ENCODE measurements at places on chromosomes 12 and 14.

GRCh38 chr12:100481021-100481420 is 7.4 kb downstream of the NR1H4 start:
- DNase-seq = no peak

GRCh38 chr12:66036317-66036716 is 94.2 kb downstream of the LLPH start:
- no peak for DNase-seq

- DNase-seq = no peak
Observed at GRCh38 chr12:56351325-56351724, 8.6 kb downstream of the STAT2 start.

DNA sequence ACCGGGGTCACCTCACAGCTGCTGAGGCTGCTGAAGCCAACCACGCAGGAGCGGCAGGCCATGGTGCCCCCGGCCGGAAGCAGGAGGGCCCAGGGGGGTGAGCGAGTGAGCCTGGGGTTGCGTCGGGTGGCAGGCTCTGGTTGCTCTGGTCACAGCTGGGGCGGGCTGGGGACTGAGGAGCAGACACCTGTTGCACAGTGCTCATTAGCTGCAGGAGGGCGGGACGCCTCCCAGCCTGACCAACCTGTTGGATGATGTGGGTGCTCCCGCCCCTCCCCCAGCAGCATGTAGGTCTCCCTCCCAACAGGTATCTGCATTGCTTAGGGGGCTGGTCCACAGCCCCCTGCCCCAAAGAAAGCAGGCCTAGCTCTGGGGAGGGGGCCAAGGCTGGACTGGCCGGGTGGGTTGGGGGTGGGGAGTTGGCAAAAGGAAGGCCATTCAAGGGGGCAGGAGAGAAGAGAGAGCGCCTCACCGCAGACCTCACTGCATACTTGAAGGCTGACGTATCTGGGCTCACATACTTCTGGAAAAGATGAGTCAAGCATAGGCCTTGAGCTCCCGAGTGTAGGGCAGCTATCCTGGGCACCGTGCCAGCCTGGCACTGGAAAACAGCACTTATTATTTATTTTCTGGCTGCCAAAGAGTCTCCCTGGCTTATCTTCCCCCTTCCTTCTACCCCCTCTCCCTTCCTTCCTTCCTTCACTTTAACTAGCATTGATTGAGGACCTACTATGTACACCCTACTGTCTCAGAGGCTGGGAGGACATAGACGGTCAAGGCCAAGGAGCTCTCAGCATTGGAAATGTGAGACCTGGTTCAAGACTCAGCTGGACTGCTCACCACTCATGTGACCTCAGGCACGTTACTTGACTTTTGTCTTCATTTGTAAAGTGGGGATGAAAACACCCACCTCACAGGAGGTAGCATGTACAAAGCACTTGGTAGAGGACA is at the start of gene KRT80:
Gene KRT80 (minus strand): TSS at position 174 of the 951 bp plus-strand sequence. CDS start 112 bp downstream, at position 62.
- no peak for DNase-seq

- DNase-seq = no peak
Observed at GRCh38 chr12:84727961-84728360, 184.6 kb downstream of the SLC6A15 start.

- no peak for DNase-seq
Observed at GRCh38 chr12:45184147-45184963, 31.5 kb upstream of the ANO6 start.

- no peak for DNase-seq
Observed at GRCh38 chr14:65800694-65801093, 388.2 kb downstream of the FUT8 start.

DNA sequence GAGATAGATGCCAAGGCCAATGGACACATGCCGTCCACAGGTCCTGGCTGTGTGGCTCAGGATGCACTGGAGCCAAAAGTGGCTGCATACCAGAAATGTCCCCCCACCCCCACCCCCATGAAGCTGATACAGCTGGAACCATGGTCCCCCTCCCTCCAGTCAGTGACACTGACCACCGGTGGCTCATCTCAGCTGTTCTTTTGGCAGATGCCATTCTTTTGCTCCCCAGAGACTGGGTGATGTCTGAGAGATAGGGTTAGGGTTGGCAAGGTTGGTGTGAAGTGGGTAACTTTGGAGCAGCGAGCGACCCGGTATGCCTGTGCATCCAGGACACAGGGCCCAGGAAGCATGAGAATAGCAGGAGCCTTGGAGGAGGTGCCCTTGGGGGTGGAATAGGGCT is 285.6 kb downstream of the CACNA1C start:
- no peak for DNase-seq

- no peak for DNase-seq
Observed at GRCh38 chr12:72295744-72296143, 23.6 kb downstream of the TRHDE start.

DNA sequence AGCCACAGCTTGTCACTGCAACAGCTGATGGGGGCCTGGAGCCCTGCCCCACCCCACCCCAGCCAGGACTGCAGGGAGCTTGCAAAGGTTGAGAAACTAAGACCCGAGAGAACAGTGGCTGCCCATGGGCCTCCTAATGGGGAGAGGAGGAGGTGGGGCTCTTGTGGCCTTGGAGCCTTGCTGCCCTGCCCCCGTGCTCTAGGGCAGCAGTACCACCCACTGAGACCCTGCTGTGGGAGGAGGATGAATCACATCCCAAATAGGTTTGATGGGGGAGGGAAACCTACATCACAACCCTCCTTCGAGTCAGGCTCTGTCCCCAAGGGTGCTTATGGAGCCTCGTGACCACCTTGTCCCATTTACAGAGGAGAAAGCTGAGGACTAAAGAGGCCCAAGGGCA is 15.9 kb downstream of the HHIPL1 start:
- DNase-seq = no peak

- DNase-seq = no peak
Observed at GRCh38 chr12:79547044-79547734, 143.6 kb downstream of the PAWR start.

- DNase-seq = no peak
Observed at GRCh38 chr14:95286645-95287044, 33.1 kb downstream of the CLMN start.

DNA sequence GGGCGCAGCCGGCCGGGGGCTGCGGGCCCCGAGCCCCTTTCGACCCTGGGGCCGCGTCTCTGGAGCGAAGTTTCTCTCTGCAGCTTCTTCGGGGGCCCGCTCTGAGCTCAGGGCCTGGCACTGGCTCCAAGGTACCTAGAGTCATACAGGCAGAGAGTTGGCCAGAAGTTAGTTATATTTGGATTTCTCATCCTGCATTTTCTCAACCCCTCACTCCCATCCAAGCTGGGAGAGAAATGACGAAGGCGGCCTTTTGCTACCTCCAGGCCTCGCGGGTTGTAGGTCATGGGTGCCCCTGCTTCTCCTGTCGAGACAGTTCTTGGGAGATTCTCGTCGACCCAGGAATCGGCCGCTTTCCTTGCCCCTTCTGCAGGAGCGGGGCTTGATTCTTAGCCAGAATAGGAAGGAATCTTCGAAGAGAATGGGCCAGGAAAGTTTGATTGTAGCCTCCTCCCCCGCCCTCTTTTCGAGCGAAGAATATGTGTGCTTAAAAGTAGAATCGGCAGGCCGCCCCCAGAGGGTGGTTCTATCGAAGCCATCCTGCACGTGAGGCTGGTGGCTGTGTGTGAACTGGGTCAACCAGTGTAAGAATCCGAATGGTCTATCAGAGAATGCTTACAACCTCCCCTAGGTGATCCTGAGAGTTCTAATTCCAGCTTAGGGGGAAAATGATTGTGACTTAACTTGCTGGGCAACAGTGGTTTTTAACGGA is 785 bp downstream of the MLEC start:
- DNase-seq = no peak

DNA sequence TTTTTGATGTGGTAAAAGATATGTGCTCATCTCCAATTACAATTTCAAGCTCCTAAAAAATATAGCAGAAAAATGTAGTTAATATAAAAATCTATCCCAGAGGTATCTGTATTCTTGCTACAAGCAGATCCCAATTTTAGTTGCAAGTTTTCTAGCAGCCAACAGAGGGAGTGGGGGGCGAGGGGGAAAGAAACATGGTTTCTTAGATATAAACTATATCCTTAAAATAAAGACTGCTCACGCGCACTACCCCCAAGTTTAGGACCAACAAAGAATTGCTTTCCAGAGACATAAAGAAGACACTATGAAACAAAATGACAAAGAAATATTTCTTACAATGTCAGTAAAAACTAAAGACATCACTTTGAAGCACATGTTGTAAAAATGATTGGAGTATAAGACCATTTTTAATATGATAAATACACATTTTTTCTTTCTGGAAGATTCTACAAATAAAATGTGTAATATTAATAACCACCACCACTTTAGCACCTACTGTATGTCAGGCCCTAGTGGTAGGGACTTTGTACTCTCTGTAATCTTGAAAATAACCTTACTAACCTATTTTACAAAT is 5.4 kb downstream of the MAGOHB start:
- no peak for DNase-seq

GRCh38 chr14:94562022-94562421 is 780 bp downstream of the SERPINA4 start:
- no peak for DNase-seq

DNA sequence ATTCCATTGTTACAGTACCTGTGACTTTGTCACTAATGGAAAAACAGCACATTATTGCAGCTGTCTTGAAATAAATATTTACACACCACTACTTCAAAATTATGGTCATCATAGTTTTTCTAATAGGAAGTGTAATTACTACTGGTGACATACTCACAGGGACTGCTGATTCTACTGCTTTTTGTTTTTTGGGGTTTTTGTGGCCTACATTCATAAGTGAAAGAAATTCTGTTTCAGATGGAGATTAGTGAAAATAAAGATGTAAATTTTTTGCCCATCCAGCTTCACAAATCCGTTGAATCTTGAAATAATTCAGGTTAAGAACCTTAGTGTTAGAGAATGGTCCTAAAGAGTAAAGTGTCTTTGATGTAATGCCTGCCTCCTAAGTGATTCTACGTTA is 17.5 kb downstream of the KNTC1 start:
- DNase-seq = no peak

DNA sequence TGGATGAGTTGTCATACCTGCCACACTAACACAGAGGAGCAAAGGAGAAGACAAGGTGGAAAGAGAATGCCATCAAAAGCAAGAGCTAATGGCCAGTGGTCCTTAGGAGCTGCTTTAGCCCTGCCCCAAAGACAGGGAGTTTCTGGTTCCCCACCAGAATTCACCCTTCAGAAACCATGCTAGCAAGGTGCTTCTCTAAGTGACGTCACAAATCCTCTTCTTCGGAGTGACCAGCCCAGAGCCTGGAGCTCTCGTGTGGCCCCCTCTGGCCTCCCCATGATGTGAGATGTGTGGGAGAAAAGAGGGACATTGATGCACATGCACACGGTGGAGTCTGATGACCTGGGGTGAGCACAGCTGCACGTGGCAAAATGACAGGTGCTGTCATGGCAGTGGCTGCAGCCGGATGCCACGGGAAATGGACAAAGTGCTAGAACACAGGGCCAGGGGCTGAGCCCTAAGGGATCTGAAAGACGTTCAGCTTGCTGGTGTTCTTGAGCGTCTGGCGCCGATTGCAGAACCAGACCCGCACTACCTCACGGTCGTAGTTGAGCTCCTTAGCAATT is 16.9 kb upstream of the TFCP2 start:
- DNase-seq = no peak

GRCh38 chr12:4282892-4283511 is 9.4 kb downstream of the CCND2 start:
- no peak for DNase-seq

DNA sequence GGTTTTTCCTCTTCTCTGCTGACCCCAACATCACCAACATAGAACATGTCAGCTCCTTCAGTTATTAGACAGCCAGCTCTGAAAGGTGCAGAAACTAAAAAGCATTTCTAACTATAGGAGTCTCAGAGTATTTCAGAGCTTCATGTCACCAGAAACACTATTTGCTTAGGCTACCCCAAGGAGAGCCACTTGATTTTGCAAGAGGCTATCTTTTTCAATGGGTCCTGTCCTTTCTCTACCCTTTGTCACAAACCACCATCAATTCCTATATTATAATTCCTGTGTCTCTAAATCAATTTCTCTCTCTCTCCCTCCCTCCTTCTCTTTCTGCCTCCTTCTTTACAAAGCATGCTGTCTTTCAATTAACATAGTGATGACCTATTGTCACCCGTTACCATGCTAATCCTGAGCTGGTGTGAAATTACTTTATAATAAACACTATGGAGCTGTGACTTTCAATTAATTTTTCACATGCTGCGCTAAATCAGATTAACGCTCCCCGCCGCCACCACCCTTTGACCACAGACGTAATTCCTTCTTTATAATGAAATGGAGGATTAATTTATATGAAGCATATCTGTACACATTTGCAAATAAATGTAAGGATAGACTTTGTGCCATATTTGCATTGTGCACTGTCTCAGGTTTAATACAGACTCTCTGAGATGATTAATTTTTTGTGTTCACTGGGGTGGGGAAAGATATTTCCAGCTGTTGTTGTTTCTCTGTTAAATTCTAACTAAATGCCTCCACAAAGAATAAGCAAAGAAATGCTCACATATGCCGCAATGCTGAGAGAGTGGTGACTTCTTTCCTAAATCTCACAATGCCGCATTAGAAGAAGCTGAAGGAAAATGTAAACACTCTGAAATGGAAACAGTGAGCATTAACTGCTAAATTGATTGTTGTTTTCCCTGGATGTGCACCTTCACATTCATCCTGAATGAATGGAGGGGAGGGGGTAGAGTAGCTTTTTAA is 418.6 kb downstream of the PDZRN4 start:
- DNase-seq = no peak

- no peak for DNase-seq
Observed at GRCh38 chr12:104477510-104478390, 21.0 kb downstream of the CHST11 start.

GRCh38 chr12:90974286-90974685 is 19.3 kb upstream of the CCER1 start:
- no peak for DNase-seq

DNA sequence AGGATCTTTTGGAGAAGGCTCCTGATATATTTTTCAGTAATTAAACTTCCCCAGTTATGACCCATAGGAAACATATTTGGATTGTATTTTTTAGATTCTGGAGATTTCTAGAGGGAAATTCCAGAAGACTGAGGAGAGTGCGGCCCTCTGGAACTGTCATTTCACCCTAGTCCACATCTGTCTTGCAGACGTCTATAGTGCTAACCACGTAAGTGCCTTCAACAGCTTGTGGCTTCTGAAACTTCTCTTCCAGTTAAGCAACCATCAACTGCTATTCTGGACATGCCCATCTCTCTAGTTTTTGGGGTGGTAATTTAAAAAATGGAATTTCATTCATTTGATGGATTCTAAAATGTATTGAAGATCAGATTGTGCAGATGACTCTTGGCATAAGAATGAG is 1098.8 kb downstream of the TMEM121 start:
- DNase-seq = no peak

GRCh38 chr14:34052658-34053014 is 101.8 kb upstream of the EGLN3 start:
- DNase-seq = no peak

GRCh38 chr14:100645196-100645981 is 58.2 kb upstream of the BEGAIN start:
- DNase-seq = peak; percentile 78

GRCh38 chr12:6840330-6840729 is 395 bp upstream of the GNB3 start:
- no peak for DNase-seq

All from activated T-cell treated with anti-CD3 and anti-CD28 coated beads for 48 hours (primary cell).